Mammary epithelial cell (primary cell): ENCODE measurements at places on chromosomes 1 and 21.

- no peak for DNase-seq
These were observed 112.1 kb downstream of the HIVEP3 start for GRCh38 chr1:41806472-41807155.

DNA sequence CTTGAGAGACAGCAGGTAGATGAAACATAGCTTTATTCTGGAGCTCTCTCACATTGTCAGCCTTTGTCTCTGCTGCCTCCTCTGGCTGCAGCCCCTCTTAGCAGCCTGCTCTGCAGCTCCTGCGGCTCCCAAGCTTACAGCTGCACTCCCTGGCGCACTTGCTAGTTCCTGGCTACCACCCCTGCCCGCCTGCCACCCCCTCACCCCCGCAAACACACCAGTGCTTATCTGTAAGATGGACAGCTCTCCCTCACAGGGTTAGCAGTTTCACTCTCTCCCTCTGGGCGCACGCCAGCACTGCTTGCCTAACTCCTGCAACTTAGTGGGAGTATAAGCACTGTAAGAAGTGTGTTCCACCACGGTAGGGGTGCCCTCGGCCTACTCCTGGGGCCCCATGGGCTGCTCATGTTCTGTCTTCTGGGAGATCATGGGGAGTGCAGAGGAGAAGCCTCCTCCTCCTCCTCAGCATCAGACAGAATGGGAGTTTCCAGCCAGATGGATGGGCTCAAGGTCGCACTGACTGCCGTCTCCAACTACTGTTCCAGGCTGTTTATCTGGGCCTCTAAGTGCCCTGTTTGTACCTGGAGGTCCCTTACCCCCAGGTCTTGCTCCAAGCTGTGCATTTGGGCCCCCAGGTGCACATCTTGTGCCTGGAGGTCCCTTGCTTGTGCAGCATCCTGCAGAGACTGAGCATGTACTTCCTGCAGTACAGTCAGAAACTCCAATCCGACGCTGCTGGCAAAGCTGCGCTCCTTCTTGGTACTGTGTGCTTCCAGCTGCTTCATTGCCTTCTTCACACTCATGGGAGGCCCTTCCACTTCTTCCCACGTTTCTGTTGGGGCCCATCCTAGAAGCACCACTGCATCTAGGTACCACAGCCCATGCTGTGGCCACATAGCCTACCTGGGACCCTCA lies 1388.1 kb downstream of the AMY1C start:
- DNase-seq, result no peak

DNA sequence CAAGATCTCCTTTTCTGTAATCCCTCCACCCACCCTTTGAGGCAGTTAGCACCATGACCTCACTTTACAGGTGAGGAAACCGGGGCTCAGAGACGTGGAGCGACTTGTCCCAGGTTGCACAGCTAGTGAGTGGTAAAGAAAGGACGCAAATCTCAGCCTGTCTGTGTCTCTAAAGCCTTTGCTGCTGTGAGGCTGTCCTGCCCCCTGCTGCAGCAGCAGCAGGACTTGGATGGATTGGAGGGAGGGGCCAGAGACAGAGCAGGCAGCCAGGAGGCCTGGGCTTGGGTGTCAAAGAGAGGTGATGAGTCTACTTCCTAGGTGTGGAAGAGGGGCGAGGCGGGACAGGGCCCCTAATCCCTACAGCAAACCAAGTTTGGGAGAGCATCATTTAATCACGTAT lies 69.6 kb downstream of the PTPRU start:
- no peak for DNase-seq

DNA sequence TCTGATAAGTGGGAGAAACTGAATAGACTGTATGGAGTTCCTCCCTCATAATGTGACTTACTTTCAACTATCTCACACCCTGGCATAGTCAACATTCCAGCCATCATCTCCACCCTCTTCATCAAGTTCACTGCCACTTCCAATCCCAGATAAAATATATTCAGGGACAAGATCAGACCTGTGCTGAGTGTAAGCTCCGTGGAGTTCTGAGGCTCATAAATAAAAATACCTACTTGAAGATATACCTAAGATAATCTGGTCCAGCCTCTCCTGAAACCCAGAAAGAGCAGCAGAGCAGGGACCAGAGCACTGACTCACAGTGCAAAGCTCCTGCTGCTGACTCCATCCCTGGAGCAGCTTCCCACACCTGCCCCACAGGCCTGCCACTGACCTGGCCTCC lies 1.7 kb upstream of the LCE7A start:
- peak; percentile 72 for DNase-seq

GRCh38 chr1:154253671-154254070 lies 18.8 kb upstream of the HAX1 start:
- DNase-seq, result no peak

DNA sequence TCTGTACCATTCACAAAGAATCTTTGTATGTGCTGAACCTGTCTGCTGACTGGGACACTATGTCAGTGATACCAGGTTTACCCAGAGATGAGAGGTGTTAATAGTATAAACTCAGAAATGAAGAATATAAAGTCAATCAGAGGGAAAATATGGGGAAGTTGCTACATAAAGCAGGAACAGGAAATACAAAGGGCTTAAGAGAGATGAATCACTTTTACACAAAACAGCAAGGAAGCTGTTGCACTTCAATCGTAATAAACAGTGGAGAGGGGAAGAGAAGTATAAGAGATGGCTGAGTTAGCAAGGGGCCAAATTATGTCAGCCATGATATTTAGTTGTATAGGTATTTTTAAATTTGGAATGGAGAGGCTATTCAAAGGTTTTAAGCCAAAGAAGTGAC lies 890.2 kb upstream of the NCAM2 start:
- no peak for DNase-seq

- no peak for DNase-seq
These were observed 24.0 kb upstream of the SPOCD1 start for GRCh38 chr1:31839662-31840343.

GRCh38 chr1:200386416-200386815 lies 23.4 kb downstream of the ZNF281 start:
- no peak for DNase-seq

DNA sequence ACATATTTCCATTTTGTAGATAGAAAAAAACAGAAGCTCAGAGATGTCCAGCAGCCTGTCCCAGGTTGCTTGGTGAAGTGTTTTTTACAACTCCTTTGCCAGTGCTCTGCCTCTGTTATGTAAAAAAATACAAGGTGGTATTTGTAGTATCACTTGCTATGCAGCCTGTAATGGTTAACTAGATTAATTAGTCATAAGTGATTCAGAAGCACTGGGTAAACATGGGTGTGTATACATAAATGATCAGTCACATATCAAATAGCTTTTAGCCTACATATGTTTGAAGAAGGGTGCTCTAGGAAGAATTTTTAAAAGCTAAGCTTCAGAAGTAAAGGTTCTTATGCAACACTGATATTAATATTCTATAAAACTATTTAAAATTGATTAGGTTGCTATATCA lies 70.0 kb upstream of the MAGI3 start:
- DNase-seq, result no peak

GRCh38 chr1:112501810-112502641 lies 6.7 kb upstream of the WNT2B start:
- peak; percentile 69 for DNase-seq

DNA sequence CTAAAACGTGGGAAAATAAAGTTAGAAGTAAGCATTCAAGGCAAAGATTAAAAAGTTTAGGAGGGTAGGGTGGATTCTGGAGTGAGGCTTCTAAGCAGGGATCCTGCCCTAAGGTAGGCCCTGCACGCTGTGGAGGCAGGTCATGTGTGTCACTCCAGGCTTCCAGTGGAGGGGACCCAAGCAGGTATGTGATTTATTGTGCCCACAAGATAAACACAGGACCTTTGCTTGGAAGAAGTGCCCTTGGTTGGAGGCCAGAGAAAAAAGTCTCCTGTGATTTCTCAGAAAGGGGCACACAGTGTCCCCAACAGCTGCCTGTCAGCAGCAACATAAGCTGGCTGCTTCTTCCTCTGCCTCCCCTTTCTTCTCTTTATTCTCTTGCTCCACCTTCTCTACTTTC lies 110.8 kb downstream of the FOXD2 start:
- no peak for DNase-seq

GRCh38 chr1:150159550-150159949 lies 9.8 kb downstream of the PLEKHO1 start:
- no peak for DNase-seq

GRCh38 chr1:173266841-173267240 lies 59.7 kb upstream of the TNFSF4 start:
- DNase-seq, result no peak

- DNase-seq, result no peak
These were observed 56.1 kb downstream of the SLAMF6 start for GRCh38 chr1:160466961-160467360.

DNA sequence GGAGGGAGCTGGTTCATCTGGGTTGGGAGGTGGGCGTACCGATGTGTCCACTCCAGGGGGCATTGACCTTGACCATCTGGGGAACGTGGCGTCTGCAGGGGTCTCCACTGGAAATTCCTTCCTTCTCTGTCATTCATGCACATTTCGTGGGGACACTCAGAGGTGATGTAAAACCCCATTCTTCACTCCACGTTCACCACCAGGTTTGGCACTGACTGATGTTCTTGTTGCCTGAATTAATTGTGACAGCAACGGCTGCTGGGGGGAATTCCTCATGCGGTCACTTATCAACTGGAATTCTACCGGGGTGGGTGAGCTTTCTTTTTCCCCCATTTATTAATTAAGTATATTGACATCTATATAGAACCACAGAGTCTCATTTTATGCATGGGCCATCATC lies 18.1 kb upstream of the POFUT2 start:
- DNase-seq, result no peak

DNA sequence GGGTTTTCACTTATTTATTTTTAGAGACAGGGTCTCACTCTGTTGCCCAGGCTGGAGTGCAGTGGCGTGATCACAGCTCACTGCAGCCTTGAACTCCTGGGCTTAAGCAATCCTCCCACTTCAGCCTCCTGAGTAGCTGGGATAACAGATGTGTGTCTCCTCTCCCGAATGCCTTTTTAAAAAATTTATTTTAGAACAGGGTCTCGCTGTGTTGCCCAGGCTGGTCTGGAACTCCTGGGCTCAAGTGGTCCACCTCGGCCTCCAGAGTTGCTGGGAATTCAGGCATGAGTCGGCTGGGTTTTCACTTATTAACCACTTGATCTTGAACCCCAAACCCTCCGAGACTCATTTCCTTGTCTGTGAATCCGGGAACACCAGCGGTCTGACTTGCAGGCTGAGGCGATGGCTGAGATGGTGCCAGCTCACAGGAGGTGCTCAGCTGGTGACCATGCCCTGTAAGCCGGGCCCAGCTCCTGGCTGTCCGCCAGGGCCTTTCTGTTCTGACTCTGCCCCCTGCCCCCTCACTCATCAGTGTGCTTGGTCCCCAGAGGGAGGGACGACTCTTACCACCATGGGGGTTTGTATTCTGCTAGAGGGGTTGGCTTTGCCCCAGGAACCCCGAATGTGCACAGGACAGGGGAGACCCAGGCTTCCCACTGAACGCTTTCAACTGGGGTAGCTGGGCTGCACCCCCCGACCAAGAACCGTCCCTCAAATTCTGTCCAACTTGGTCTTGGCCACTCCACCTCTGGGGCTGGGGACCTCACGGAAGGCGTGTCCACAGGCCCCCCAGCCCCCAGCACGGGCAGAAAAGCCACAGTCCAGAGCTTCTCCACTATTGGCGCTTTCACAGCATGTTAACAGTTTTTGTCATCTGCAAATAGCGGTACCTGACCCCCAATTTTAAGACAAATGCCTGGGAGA lies 22.5 kb downstream of the MMEL1 start:
- no peak for DNase-seq

DNA sequence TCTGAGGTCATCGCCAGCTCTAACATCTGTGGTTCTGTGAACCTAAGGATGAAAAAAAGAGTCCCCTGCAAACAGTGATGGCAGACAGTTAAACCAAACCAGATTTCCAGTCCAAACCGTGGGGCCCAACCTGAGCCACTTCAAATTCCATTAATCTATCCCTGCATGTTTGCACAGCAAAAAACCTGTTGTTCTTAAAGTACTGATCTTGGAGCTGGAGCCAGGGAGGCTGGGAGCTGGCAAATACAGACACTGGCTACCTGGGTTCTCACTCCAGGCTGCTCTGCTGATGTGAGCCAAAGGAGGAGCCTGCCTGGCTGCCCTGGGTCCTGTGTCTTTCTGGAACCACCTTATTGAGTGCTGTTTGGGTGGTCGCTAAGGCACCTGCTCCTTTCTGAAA lies 16.4 kb downstream of the LDLRAD1 start:
- no peak for DNase-seq

DNA sequence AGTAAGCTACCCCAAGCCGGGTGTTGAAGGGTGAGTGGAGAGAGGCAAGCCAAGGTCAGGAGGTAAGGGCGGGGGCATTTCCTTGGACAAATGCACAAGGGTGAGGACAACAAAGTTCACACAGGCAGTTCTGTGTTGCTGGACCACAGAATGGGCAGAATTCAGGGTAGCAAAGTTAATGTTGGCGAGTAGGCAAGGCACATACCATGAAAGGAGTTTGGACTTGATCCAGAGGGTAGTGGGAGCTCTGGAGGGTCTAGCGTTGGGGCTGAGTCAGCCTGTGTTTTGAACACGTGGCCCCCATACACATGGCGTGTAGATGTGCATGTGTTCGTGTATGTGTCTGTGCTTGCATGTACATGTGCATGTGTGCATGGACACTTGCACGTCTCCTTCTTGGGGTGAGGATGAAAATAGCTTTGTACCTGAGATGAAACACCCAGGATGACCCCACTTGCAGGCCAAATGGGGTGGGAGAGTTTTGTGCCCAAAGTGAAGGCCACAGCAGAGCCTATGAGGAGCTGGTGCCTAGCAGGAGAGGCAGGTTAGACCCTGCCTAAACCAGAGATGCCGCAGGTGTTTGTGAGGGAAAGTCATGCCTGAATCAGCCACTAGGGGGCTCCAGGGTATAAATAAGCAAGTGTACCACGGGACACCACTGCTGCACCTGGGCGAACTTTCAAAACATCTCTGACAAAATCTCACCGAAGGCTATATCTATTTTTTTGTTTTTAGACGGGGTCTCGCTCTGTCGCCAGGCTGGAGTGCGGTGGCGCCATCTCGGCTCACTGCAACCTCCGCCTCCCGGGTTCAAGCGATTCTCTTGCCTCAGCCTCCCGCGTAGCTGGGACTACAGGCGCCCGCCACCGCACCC lies 21.8 kb downstream of the SLC27A3 start:
- peak; percentile 59 for DNase-seq

DNA sequence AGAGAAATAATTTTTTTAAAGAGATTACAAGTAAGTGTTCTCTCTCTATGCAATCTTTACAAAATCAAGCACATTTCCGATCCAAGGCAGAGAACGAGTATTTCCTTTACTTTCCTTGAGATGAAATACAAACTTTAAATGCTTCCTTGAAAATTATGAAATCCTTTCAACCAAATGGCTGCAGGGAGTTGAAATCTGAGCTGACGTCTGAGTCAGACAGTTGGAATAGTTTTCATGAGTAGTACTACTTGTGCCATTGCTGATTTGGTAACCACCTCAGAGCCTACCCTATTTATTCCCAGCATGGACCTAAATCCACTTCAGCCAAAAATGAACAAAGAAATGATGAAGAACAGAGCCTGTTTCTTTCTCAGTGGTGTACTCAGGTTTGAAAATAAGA lies 183.6 kb downstream of the GIPC2 start:
- peak; percentile 80 for DNase-seq

GRCh38 chr1:173507847-173508209 lies 30.7 kb downstream of the PRDX6 start:
- DNase-seq, result peak; percentile 39
